ENCODE measurements at places on chromosomes 6 and 20.

DNA sequence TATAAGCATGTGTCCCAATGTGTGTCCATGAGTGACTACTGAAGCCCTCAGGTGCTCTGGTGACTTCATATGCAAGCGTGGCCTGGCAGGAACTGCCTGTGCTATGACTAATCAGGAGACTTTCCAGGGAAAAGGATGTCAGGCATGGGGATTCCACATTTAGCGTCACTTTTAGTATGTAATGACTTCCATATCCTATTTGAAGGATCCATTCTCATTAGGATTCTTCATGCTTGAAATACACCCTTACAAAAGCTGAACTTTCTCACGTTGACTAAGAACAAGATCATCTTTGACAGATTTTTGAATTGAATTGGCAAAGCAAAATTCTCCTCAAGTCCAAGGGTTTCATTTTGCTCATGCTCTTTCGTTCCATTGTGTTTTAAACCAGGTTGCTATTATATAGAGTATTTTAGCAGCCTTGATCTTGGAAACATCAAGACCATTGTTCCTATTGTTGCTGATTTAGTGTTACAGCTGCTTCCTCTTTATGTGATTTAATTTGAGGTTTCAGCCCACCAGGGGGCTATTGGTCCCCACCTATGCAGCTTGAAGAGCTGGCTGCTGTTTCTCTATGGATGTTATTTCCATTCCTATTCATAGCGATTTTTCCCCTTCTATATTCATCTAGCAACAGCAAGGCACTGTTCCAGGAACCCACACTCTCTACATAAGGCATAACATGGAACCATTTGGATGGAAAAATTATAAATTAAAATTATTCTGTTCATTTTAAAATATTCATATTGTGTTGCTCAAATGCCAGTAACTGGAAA is 418.6 kb downstream of the CDKAL1 start:
- no peak for DNase-seq

DNA sequence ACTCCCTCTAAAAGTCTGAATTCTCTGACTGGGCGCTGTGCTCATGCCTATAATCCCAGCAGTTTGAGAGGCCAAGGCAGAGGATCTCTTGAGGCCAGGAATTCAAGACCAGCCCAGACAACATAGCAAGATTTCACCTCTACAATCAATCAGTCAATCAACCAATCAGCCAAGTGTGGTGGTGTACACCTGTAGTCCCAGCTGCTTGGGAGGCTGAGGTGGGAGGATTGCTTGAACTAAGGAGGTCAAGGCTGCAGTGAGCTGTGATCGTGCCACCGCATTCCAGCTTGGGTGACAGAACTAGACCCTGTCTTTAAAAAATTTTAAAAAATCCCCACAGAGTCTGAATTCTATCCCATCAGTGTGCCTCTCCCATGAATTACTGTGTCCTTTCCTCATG is 37.9 kb downstream of the KIF3B start:
- DNase-seq: no peak

GRCh38 chr20:43941476-43942200 is 27.0 kb downstream of the TOX2 start:
- DNase-seq: no peak

- no peak for DNase-seq
These were observed 115.6 kb downstream of the TMEM170B start for GRCh38 chr6:11653028-11653583.

DNA sequence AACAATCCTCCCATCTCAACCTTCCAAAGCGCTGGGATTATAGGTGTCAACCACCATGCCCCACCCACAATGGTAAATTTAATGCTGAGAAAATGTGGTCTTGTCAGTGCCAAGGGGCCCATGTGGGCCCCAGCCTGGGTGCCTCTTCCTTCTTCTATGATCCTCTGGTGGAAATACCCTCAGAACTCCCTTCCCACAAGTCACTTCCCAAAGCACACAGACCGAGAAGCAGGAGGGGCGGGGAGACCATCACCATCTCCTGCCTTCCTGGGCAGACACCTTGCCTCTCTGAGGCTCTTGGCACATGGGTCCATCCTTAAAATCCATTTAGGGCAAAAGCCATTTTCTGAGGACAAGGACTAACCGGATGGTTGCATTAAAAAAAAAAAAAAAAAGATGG is 59.0 kb downstream of the NOL4L start:
- DNase-seq: no peak
